Neural progenitor cell (in vitro differentiated cells): ENCODE measurements at places on chromosomes 4 and X. TPM values are rescaled to one million over a fixed set of nuclear protein-coding genes. Genes with fewer than 3 reads are reported as not detected.

DNA sequence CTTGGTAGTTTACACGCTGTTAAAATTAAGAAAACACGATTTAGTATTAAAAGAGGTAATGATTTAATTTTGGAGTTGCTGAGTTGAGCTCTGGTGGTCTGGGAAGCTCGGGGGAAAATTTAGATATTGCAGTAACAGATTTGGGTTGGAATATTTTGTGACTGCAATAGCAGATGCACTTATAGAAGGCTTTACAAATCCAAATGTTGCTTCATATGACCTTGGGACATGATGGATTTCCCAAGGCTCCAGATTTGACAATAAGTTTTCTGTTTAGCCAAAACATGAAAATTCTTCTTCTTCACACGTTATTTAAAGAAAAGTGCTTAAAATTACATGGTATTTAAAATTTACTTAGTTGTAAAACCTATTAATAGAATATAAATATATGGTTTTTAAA lies 302.0 kb downstream of the SPRY1 start:
- H3K4me3 ChIP-seq, result no peak overlapping the region
- no peak for DNase-seq
- H3K4me1 ChIP-seq, result no peaks in the 10 kb centered on the region
- H3K27me3 ChIP-seq, result no peaks in the 10 kb centered on the region
- H3K36me3 ChIP-seq, result no peaks in the 10 kb centered on the region

DNA sequence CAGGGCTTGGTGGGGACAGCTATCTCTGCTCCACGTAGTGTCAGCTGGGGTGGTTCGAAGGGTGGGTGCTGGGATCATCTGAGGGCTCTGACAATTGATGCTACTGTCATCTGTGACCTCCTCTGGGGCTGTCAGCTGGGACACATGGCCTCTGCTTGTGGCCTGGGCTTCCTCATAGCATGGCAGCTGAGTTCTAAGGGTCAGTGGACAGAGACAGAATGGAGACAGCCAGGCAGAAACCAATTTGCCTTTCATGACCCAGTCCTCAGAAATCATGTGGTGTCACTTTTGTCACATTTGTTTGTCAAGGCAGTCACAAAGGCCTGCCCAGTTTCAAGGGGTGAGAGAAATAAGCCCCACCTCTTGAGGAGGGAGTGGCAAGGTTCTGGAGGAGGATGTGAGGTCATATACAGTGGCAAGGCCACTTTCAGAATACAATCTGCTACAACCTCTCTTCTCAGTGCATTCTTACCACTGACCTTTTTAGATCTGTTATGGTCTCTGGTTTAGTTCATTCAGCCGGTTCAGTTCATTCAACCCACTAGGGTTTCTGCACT lies 103.6 kb upstream of the BCOR start:
- H3K27ac ChIP-seq, result no peak overlapping the region
- no peaks in the 10 kb centered on the region for H3K36me3 ChIP-seq
- H3K4me3 ChIP-seq, result no peak overlapping the region

Gene SLC4A4
- total RNA-seq, result 0.06 TPM in 1 of 2 replicates, not detected in the other

GRCh38 chr4:172202480-172203076 lies 389.4 kb downstream of the GALNTL6 start:
- no peaks in the 10 kb centered on the region for H3K4me1 ChIP-seq
- DNase-seq, result peak; percentile 58
- no peak overlapping the region for H3K4me3 ChIP-seq
- H3K36me3 ChIP-seq, result no peaks in the 10 kb centered on the region
- no peaks in the 10 kb centered on the region for H3K27me3 ChIP-seq

Gene LANCL3
- 0.02 and 0.28 TPM in 2 replicates for total RNA-seq

- no peaks in the 10 kb centered on the region for H3K27me3 ChIP-seq
- no peaks in the 10 kb centered on the region for H3K36me3 ChIP-seq
- no peaks in the 10 kb centered on the region for H3K4me1 ChIP-seq
- no peak overlapping the region for H3K4me3 ChIP-seq
- no peak overlapping the region for H3K27ac ChIP-seq
- peak; percentile 33 for DNase-seq
These were observed 1742.8 kb downstream of the PCDH7 start for GRCh38 chr4:32462944-32463343.

Gene GJB1
- total RNA-seq, result not detected in 2 replicates
